ENCODE measurements at places on chromosomes 11 and 22.
A peak's percentile ranks its signal among the peaks of the same experiment; 100 is the strongest.

- DNase-seq = peak; percentile 8
Observed at GRCh38 chr11:27385245-27385644, 22.2 kb upstream of the CCDC34 start.

GRCh38 chr11:119473226-119473625 is 50.3 kb upstream of the THY1 start:
- no peak for DNase-seq

DNA sequence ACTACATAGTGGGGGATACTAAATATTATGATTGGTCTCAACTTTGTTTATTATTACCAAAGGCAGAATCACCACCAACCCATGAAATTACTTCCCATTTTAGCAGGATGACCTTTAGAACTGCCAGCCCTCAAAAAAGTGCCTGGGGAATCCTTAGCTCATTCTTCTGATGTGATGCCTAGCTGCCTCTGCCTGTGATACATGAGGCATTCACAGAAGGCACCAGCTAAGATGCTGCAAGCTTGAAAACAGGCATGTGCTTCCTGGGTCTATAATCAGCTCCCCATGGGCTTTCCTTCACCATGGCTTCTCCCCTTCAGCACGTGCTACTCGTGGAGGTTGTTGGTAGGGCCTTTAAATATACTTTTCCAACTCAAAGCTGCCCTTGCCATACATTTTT is 50.4 kb upstream of the ARHGAP20 start:
- no peak for DNase-seq

- DNase-seq = no peak
Observed at GRCh38 chr22:25940479-25940878, 198.5 kb downstream of the MYO18B start.

DNA sequence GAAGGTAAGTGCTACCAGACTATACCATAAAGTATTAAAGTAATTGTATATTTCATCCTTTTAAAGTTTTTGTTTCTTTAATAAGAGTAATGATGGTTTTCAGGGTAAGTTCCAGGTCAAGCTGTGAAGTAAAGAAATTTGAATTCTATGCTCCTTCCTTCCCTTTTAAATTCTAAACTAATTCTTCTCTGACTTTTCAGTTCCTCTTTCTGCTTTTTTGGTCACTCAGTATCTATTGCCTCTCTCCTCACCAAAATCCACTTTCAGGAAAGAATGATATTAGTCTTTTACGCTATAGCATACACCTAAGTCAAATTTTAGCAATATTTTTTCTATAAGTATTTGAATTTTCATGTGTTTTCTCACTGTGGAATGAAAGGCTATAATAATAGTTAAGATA is 8.2 kb downstream of the MMP8 start:
- DNase-seq = no peak

DNA sequence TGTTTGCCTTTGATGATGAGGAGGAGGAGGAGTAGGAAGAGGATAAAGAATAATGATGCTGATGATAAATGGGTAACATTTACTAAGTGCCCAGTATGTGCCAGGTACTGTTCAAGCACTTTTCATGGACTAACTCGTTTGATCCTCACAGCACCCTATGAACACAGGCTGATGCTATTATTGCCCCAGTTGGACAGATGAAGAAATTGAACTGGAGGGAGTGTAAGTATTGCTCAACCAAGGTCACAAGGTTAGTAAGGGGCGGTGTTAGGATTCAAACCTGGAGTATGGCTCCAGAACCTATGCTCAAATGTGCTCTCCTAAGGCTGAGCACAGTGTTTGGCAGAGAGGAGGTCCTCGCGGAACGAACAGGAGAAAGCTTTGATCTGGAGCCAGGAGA is 78.6 kb downstream of the SYN3 start:
- DNase-seq = no peak

- no peak for DNase-seq
Observed at GRCh38 chr22:28808716-28809355, 8.5 kb upstream of the XBP1 start.

DNA sequence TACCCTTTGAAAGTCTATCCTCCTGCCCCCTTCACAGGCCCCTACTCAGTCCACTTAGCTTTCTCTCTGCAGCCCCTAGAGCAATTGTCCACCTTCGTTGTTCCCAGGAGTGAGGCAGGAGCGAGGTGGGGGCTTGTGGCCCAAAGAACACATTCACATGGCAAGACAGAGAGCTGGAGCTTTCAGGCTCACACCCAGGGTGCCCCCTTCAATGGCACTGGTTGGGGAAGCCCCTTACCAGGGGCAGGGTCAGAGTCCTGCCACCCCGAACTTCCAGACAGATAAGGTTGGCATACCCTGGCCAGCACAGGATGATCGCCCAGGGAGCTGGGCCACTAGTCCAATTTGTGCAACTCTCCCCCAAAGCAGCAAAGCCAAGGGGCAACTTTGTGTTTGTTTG is 6.2 kb upstream of the SLC5A4 start:
- DNase-seq = no peak

- DNase-seq = no peak
Observed at GRCh38 chr11:46290598-46291309, 13.3 kb downstream of the CREB3L1 start.

DNA sequence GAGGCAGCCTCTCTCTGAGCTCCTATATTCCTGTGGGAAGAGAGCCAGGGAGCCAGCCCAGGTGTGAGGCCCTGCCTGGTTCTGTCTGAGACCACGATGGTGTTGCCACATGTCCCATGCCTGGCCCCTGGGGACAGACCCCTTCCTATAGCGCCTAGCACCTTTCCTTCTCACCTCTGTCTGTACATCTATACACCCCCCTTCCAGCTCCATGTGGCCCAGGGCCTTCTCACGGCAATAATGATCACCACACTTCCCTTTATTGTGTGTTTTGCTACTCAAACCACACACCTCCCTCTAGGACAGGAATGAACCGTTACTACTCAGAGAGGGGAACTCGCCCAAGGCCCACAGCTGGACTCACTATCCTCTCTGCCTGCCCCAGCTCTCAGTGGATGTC is 12.8 kb downstream of the CD82 start:
- DNase-seq = peak; percentile 31

DNA sequence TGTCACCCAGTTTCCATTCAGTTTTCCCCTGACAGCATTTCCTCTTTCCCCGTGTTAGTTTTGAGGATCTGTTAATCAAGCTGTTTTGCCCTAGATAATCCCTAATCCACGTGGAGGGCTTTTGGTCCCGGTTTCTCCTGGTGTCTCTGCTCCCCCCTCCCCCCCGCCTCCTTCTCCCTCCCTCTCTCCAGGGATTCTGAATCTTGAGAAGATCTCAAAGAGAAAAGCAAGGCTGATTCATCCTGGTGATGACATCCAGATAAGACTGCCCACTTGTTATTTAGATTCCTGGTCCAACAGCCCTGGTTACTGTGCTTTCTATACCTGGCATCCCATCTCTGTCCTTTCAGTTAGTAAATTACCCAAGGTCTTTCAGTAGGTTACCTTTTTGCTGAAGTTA is 59.4 kb downstream of the KCNA4 start:
- no peak for DNase-seq

GRCh38 chr11:65311170-65311678 is 3.4 kb upstream of the CDC42EP2 start:
- no peak for DNase-seq

DNA sequence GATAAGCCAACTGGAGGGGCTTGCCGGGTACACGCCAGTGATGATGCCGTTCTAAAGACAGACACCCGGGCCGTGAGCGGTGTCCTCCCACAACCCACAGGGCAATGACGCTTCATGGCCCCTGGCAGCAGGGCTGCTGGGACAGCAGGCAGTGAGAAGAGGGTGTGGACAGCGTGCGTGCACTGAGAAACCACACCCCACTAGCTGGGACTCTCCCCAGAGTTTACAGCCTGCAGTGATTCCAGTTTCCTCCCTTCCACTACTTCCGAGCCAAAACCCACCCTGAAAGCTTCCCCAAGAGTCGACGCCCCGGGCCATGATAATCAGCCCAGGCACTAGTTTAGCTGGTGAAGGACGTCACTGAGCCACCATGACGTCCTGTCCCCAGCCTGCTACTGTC is 29.2 kb downstream of the CPT1A start:
- DNase-seq = no peak

- peak; percentile 78 for DNase-seq
Observed at GRCh38 chr11:72352859-72353551, 81.3 kb downstream of the CLPB start.

DNA sequence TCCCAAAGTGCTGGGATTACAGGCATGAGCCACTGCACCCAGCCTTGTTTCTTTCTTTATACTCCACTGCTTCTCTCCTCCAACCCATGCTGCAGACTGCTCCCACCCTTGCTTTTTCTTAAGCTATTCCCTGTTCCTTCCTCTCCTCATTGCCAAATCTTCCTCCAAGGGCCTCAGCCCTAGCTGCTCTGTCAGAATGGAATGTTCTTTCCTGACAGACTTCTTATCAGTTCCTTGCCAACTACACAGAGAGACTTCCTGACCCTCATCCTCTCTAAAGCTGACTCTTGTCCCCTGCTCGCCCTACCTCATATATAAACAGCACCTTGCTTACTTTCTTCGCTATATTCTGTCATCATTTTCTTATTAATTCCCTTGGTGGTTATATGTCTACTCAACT is 16.9 kb upstream of the PIK3C2A start:
- no peak for DNase-seq

DNA sequence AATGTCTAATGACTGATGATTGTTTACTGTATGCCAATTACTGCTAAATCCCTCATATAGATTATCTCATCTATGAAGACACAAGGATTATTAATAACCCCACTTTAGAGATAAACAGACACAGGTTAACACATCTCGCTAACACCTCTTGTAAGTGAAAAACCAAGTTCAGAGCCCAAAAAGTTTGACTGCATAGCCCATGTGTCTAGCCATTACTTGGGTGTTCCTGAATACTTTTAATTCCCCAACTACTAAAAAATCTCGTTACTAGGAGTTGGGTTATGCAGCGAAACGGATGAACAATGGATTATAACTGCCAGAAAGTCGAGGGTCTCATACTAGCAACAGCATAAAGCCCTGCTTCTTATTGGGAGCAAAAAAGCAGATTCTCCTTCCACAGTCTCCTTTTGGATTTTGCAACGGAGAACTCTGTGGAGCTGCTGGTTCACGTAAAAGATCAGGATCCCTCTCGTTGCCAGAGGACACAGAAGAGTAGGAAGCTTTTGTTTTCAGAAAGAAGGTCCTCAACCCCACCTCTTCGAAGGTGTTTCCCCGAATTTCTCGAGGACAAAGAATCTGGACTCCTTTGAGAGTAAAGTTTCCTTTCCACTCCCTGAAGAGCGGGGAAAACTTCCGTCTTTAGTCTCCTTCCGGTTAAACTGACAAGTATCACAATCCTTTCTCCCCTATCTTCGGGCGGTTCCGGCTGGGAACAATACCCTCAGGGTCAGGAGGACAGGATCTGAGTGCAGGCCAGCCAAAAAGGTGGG is 979 bp downstream of the ZBED5 start:
- peak; percentile 38 for DNase-seq

GRCh38 chr22:19937616-19938473 is 3.7 kb upstream of the COMT start:
- DNase-seq = no peak

DNA sequence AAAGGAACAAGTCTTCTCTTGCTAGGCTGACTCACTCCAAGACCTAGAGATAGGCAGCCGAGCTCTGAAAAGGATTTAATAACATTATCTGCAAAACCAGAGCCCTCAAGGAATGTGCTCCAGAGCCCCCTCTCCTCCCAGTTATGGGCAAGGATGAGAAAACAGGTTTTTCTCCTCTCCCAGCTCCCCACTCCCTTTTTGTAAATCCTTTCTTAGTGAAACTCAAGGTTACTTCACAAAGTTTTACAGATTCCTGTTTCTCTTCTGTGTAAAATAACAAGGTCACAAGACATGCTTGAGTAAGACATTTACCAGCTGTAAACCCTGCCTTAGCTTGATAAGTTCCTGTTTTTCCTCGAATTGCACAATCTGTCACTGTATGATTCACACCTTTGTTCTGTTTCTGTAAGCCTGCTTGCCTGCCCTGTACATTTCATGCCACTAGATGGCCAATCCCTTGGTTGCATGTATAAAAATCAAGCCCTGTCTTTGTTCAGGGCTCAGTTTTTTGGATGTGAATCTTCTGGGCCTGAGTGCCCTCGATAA is 489.4 kb downstream of the KCNA4 start:
- DNase-seq = peak; percentile 30

GRCh38 chr22:48734961-48735360 is 1092.7 kb downstream of the BRD1 start:
- DNase-seq = no peak

GRCh38 chr11:69501891-69502860 is 20.7 kb downstream of the LINC01488 start:
- DNase-seq = no peak

DNA sequence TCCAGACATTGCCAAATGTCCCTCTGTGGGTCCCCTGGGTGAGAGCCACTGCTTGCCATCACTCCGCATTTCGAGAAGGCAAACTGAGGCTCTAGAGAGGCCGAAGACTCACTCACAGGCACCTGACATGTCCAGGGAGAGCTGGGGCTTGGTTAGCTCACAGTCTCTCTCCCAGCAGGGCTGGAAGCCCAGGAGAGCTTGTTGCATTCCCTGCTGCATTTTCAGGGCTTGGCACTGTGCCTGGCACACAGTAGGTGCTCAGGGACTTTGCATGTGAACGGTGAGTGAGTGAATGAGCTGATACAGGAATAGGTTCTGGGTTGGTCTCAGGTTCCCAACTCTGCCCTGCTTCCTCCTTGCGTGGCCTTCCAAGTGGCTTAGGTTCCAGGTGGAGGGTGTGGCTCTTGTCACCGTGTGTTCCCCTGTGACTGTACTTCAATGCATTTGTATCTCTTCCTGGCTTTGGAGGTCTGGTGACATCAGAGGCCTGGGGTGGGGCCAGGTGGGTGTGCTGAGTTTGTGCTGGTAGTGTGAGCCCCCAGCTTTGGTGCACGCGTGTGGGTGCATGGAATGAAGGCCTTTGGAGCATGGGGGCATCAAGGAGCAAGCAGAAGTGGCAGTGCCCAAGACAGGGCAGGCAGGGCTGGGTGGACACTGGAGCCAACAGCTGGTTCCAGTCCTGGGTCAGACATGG is 18.4 kb upstream of the SMIM38 start:
- no peak for DNase-seq

GRCh38 chr22:19760058-19760950 is at the start of gene TBX1:
Gene TBX1 (plus strand): TSS chr22:19760778. CDS start chr22:19760844, 66 bp downstream.
- DNase-seq = no peak

DNA sequence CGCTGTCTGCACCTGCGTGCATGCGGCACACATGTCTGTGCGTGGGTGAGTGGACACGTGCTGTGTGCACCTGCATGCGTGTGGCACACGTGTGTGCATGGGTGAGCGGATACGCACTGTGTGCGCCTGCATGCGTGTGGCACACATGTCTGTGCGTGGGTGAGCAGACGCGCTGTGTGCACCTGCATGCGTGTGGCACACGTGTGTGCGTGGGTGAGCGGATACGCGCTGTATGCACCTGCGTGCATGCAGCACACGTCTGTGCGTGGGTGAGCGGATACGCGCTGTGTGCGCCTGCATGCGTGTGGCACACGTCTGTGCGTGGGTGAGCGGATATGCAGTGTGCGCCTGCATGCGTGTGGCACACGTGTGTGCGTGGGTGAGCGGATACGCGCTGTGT is 27.1 kb upstream of the ACR start:
- no peak for DNase-seq

Measured in activated CD4-positive, alpha-beta T cell treated with anti-CD3 and anti-CD28 coated beads, Interleukin-2, amount 50 U/mL, for 16 hours (primary cell).